ENCODE measurements at places on chromosomes 3 and 15. TPM values are rescaled to one million over a fixed set of nuclear protein-coding genes. Genes with fewer than 3 reads are reported as not detected.

GRCh38 chr3:17035033-17035432 is 150.3 kb downstream of the PLCL2 start:
- no peak for DNase-seq

- no peak for DNase-seq
These were observed 303.2 kb upstream of the SOX14 start for GRCh38 chr3:137460944-137461343.

DNA sequence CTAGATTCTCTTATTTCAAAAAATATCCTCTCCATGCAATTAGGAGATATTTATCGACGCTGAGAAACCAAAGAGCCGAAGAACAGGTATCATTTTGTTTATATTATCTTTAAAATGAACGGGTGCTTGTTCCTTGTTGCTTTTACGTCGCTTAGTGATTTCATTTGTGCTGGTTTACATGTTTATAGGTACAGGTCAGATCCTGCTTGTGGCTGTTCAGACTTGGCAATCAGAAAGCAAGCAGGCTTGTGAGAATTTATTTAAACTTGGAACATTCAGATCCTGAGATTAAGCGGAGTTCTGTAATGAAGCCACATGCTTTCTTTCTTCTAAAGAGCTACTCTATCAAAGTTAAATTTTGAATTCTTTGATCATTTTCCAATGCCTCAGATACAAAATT is 43.0 kb upstream of the ATP2C1 start:
- DNase-seq: no peak

DNA sequence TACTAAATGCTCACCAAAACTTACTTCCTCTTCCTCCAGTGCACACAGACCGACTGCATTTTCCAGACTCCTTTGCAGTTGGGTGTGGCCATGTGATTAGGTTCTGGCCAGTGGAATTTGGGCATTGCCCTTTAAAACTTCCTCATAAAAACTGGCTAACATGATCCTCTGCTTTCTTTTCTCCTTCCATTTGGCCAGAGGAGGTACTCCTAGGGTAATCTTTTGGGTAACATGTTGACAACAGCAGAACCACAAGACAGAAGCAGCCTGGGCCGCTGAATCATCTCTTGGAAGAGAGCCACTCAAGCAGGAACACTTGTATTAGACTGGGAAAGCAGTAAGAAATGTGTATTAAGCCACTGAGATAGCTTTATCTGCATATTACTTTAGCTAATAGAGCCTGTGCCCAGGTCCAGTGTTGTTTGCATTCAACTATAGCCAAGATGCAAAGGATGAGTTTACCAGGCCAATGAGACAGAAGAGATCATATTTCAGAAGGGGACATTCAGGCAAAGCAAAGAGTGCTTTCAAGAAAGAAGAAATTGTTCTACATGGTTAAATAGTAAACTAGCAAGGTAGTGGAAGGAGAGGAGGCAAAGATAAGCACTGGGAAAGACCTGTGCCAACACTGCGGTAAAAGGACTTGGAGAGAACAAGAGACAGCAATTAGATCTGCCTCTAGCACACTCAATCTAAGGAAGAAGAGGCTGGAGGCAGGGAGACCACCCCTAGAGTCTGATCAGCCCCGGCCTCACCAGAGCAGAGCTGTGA is 79.8 kb downstream of the PLCH1 start:
- no peak for DNase-seq

GRCh38 chr3:154933581-154933980 is 146.5 kb upstream of the MME start:
- no peak for DNase-seq

GRCh38 chr3:126959921-126960603 is 22.9 kb upstream of the PLXNA1 start:
- DNase-seq: no peak

DNA sequence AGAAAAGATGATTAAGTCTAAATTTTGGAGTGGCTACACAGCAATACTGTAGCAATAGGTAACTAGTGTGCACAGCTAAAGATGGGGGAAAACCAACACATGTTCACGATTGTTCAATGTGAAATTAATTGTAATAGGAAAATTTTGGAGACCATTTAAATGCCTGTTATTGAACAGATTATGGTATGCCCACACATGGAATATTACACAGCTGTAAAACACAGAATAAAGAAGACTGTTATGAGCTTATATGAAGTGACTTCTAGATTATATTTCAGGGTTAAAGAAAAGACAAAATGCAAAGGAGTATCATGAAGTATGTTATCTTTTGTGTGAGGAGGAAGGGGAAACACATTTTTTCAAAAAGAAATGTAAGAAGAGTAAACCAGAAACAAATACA is 43.8 kb downstream of the SPINK8 start:
- DNase-seq: no peak

DNA sequence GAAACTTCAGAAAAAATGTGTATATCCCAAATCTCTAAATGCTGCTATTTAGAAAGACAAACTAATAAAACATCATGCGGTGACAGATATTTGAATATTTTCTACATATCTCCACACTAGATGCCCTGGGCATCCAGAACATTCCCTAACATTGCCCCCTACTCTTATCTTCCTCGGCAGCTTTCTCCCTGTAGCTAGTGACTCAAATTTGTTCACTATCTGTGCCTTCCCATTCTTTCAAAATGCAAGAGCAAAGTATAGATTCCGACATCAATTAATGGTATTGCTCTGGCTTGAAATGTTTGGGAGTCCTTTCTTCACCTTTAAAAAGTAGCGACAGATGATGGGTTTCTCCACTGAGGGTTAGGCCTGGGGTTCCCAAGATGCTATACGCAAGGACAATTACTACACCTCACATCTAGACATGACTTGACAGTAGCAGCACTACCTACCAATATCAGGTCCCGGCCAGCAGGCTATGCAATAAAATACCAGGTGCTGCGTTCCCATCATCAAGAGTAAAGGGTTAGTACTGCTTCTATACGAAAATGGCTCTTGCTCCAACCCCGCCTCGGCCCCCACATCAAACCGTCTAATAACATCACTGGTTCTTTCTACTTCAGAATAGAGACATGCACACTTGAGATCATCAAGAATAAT is 631 bp downstream of the UBR1 start:
- no peak for DNase-seq

GRCh38 chr15:64928626-64929220 is 17.0 kb downstream of the ANKDD1A start:
- no peak for DNase-seq

- no peak for DNase-seq
These were observed 6.6 kb upstream of the STAC start for GRCh38 chr3:36373666-36374065.

- peak; percentile 80 for DNase-seq
These were observed 5.1 kb downstream of the PPP1R2 start for GRCh38 chr3:195537995-195538394.

GRCh38 chr3:128903501-128903900 is 24.1 kb downstream of the ACAD9 start:
- DNase-seq: no peak

DNA sequence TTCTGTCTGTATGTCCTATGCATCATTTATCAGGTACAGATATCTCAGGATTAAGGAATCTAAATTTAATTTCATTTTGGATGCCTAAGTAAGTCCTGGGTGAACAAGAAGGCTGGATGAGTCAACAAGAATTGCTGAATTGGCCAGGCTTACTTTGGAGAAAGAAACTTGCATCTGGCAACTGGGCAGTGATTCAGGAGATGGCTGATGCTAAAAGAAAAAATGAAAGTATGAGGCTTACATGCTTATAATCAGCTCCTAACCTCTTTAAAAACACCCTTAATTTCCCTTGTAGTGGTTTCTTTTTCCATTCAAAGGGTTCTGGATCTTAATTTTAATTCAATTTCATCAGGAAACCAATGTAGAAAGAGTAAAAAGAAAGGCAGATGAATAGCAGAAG is 228.8 kb upstream of the PEX5L start:
- no peak for DNase-seq

DNA sequence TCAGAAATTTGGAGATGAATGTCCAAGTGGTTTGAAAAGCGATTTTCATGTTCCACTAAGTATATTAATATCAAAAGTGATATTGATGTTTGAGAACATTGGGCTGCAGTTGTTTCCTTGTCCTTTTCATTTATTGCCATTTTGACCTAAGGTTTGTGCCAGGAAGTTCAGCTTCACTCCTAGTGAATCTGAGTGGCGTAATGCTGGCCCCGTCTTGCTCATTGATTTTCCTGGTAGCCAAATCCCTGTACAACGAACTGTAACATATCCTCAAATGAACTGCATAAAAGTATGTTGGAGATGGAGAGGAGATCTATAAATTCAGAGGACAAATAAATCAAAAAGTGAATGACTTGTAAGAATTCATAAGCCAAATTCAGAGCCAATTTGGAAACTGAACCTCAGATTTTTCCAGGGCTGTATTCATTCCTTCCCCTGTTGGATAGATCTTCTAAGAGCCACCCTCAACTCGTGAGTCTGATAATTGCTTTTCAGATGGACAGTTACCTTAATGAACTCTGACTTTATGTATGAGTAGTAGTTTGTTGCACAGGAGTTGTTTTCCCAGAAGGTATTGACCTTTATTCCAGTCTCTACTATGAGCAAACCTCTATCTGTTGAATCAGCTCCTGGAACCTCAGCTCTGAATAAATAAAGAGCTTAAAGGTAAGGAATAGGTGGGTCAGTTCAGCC is 72.8 kb downstream of the ITPR1 start:
- no peak for DNase-seq

DNA sequence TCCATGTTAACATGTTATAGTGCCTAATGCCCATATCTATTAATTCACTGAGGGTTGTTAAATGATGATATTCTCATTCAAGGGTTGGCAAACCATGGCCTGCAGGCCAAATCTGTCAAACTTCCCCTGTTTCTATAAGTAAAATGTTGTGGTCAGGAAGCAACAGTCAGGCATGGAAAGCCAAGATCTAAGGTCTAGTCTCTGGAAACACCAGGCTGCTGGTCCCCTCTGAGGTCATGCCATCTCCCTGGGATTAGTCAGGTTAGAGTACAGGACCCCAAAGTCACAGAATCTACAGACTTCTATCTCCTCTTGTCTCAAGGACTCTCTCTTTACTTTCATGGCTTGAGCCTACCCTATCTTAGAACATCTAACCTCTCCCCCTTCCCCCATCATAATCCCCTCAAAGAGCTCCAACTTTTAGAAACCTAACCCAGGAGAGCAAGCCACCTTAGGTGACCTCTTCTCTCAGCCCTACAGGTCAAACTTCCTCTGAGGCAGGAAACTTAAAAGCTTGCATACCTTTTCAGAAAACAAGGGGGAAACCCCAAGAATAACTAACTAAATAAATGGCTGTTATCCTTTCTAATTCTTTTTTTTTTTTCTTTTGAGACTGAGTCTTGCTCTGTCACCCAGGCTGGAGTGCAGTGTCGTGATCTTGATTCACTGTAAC is 15.3 kb upstream of the HERC1 start:
- no peak for DNase-seq

- DNase-seq: no peak
These were observed 193.1 kb downstream of the SHQ1 start for GRCh38 chr3:72655131-72655551.

GRCh38 chr15:101852356-101852755 is 40.4 kb downstream of the OR4F15 start:
- DNase-seq: no peak

DNA sequence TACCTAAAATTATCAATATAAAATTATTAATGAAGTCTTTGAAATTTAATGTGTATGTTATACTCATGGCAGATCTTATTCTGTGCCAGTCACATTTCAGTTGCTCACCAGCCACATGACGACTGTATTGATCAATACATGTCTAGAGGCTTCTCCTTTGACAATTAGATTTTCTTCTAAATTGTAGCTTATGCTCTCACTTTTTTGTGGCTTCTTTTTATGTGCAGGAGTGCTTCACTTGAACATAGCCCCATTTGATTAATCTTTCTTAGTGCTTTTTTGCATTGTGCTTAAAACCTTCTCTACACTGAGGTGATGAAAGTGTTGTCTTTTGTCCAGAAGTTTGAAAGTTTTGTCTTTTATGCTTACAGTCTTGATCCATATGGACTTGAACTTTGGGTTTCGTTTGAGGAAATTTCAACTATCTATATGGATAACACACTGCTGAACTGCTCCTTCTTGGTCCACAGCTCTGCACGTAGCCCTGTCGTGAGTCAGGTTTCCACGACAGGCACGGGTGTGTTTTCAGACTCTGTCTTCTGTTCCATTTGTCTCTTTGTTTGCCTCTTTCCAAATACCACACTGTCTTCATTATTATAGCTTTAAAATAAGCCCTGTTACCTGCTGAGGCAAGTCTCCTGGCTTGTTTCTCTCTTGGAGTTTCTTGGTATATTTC is 393.9 kb upstream of the CFAP20DC start:
- DNase-seq: no peak

DNA sequence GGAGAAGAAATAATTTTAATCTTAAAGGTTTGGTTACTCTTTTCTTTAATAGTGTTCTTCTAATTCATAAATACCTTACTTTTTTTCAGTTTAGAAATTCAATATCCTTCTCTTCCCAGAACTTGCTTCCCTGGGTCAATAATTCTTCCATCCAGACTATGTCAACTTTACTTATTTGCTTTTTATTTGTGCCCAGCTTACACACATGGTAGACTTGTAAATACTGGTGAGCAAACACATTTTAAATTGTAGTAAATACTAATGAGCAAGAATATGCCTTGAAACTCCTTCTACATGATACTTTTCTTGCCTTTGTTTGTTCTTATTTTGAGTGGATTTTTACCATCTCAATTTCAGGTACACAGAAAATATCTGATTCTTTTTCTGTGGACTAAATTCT is 33.7 kb downstream of the SST start:
- no peak for DNase-seq

- no peak for DNase-seq
These were observed 64.4 kb downstream of the SLMAP start for GRCh38 chr3:57820479-57820878.

DNA sequence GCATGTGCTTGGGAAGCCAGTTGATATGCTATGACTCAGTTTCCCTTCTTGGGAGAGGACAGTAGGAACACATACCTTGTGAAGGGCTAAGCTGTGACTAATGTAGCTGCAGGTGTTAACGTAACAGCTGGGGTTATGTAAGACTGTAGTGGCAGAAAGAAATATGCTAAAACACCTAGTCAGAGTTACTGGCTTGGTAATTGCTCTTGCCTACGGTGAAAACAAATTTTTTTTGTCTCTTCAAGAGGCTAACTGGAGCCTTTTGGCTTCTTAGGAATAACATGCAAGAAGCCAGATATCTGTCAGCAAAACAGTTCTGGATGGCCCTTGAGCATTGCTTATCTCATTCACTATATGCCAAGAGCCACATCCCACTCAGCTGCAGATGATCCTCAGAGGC is 1.4 kb downstream of the MAPKBP1 start:
- DNase-seq: peak; percentile 17

GRCh38 chr3:53778153-53778552 is 68.1 kb downstream of the CHDH start:
- no peak for DNase-seq

GRCh38 chr3:13507570-13508339 is 27.6 kb downstream of the HDAC11 start:
- no peak for DNase-seq

DNA sequence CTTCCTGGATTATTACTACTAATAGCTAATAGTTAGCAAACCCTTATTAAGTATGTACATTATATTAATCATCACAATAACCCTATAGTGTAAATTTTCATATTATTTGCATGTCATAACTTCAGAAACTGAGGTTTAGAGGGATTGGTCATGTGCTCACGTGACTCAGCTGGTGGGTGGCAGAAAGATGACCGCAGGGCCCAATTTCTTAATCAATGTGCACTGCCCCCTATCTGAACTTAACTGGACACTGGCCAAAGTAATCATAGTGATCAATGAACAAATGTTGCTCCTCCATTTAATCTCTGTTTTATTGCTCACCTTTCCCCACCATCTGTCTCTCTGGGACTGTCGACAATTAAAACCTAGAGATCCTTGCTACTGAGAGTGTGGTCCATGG is 52.2 kb downstream of the PLD1 start:
- no peak for DNase-seq

Gene CKMT1A
- total RNA-seq: not detected

Gene SPSB4
- not detected for total RNA-seq

Gene MRPL47
- 20.2 TPM for total RNA-seq

Gene KNL1
- total RNA-seq: 3.7 TPM

Data from B cell (primary cell).